ENCODE measurements at places on chromosomes 13 and 19. TPM values are rescaled to one million over a fixed set of nuclear protein-coding genes. Genes with fewer than 3 reads are reported as not detected.

DNA sequence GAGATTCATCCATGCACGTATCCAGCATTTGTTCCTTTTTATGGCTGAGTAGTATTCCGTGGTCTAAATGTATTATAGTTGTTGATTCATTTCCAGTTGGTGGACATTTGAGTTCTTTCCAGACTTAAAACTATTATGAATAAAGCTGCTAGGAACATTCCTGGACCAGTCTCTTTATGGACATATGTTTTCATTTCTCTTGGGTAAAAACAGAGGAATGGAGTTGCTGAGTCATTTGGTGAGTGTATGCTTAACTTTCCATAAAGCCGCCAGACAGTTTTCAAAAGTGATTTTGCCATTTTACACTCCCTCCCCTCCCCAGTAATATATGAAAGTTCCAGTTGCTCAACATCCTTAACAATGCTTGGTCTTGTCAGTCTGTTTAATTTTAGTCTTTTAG, 116.4 kb downstream of the TSHZ3 start:
- H3K4me1 ChIP-seq, result no peaks in the 10 kb centered on the region
- no peaks in the 10 kb centered on the region for H3K27me3 ChIP-seq
- no peak for DNase-seq
- no peak overlapping the region for H3K27ac ChIP-seq
- H3K4me3 ChIP-seq, result no peak overlapping the region

DNA sequence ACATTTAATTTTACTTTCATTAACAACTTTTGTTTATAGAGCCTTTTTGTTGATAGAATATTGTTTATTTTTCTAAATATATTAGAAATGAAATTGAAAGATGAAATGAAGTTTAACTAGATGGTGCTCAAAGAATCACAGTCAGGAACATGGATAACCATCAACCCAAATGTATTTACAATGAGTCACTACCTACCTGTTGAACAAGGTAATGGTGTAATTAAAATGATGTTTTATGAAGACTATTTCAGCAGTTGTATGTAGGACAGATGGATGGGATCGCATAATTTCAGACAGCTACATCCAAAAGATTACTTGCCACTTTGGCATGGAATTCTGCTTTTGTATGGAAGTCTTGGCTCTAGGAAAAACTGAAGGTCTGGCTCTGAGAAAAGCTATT, 403.6 kb upstream of the SLC10A2 start:
- no peaks in the 10 kb centered on the region for H3K36me3 ChIP-seq
- no peak overlapping the region for H3K27ac ChIP-seq
- no peak overlapping the region for H3K4me3 ChIP-seq
- H3K27me3 ChIP-seq, result no peaks in the 10 kb centered on the region
- no peaks in the 10 kb centered on the region for H3K4me1 ChIP-seq
- DNase-seq, result no peak

GRCh38 chr19:18672606-18673337, 10.7 kb upstream of the CRTC1 start:
- H3K27ac ChIP-seq, result no peak overlapping the region
- peaks cover 16% of the 10 kb centered on the region for H3K36me3 ChIP-seq
- no peak overlapping the region for H3K4me3 ChIP-seq
- H3K4me1 ChIP-seq, result no peaks in the 10 kb centered on the region
- DNase-seq, result no peak

- no peak overlapping the region for H3K4me3 ChIP-seq
- no peak overlapping the region for H3K27ac ChIP-seq
- no peaks in the 10 kb centered on the region for H3K27me3 ChIP-seq
- H3K36me3 ChIP-seq, result no peaks in the 10 kb centered on the region
- DNase-seq, result peak; percentile 5
These were observed 16.1 kb upstream of the IRGC start for GRCh38 chr19:43699506-43700394.

DNA sequence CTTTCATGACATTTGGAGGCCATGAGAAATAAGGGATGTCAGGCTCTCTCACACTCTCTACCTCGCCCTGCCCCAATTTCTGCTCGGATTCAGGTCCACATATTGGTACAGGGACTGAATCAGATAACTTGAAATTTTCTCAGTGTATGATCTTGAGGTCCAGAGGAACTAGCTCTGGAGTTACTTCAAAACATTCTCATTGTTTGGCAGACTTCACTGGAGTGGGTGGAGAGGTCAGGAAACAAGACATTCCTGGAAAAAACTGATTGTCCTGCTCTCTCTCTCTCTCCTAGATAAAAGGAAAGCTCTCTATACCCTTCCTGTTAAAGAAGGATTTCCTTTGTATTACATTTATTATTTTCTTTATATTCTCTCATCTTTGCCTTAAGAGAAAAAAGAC, 428.1 kb upstream of the DACH1 start:
- no peaks in the 10 kb centered on the region for H3K36me3 ChIP-seq
- no peaks in the 10 kb centered on the region for H3K4me1 ChIP-seq
- no peak for DNase-seq
- H3K4me3 ChIP-seq, result no peak overlapping the region
- H3K27me3 ChIP-seq, result no peaks in the 10 kb centered on the region

GRCh38 chr13:66362485-66362884, 867.7 kb downstream of the PCDH9 start:
- no peak overlapping the region for H3K27ac ChIP-seq
- H3K4me3 ChIP-seq, result no peak overlapping the region
- H3K4me1 ChIP-seq, result no peaks in the 10 kb centered on the region
- no peaks in the 10 kb centered on the region for H3K27me3 ChIP-seq
- H3K36me3 ChIP-seq, result no peaks in the 10 kb centered on the region
- DNase-seq, result no peak

DNA sequence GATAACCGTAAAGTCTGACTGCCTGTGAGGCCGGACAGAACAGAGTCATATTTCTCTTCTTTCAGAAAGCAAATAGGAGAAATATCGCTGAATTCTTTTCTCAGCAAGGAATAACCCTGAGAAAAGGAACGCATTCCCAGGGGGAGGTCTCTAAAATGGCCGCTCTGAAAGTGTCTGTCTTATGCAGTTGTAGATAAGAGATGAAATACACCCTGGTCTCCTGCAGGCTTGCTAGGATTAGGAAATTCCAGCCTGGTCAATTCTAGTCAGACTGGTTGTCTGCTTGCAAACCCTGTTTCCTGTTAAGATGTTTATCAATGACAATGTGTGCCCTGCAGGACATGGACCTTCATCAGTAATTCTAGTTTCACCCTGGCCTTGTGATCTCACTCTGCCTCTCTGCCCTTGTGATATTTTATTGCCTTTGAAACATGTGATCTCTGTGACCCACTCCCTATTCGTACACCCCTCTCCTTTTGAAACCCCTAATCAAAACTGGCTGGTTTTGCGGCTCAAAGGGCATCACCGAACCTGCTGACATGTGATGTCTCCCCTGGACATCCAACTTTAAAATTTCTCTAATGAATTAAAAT, 934.8 kb upstream of the SPRY2 start:
- H3K36me3 ChIP-seq, result no peaks in the 10 kb centered on the region
- no peak for DNase-seq
- no peak overlapping the region for H3K27ac ChIP-seq
- H3K4me3 ChIP-seq, result no peak overlapping the region
- H3K27me3 ChIP-seq, result no peaks in the 10 kb centered on the region
- H3K4me1 ChIP-seq, result no peaks in the 10 kb centered on the region

GRCh38 chr13:35926859-35927530, 204.2 kb downstream of the DCLK1 start:
- no peaks in the 10 kb centered on the region for H3K4me1 ChIP-seq
- H3K36me3 ChIP-seq, result no peaks in the 10 kb centered on the region
- no peak overlapping the region for H3K4me3 ChIP-seq
- DNase-seq, result peak; percentile 10
- H3K27me3 ChIP-seq, result no peaks in the 10 kb centered on the region

DNA sequence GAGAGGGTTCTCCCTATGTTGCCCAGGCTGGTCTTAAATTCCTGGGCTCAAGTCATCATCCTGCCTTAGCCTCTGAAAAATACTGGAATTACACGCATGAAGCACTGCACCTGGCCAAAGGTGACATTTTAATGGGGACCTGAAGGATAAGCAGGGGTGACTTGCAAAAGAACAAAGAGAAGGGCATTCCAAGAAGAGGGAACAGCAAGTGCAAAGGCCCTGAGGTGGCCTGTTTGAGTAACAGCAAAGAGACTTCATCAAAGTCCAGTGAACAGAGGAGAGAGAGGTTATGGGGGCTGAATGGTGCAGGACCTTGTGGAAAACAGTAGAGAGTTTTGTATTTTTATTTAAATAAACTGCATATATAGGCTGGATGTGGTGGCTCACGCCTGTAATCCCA, 4.1 kb downstream of the CA11 start:
- no peak overlapping the region for H3K4me3 ChIP-seq
- no peak overlapping the region for H3K27ac ChIP-seq
- no peak for DNase-seq
- H3K4me1 ChIP-seq, result peaks cover 40% of the 10 kb centered on the region
- H3K36me3 ChIP-seq, result no peaks in the 10 kb centered on the region

DNA sequence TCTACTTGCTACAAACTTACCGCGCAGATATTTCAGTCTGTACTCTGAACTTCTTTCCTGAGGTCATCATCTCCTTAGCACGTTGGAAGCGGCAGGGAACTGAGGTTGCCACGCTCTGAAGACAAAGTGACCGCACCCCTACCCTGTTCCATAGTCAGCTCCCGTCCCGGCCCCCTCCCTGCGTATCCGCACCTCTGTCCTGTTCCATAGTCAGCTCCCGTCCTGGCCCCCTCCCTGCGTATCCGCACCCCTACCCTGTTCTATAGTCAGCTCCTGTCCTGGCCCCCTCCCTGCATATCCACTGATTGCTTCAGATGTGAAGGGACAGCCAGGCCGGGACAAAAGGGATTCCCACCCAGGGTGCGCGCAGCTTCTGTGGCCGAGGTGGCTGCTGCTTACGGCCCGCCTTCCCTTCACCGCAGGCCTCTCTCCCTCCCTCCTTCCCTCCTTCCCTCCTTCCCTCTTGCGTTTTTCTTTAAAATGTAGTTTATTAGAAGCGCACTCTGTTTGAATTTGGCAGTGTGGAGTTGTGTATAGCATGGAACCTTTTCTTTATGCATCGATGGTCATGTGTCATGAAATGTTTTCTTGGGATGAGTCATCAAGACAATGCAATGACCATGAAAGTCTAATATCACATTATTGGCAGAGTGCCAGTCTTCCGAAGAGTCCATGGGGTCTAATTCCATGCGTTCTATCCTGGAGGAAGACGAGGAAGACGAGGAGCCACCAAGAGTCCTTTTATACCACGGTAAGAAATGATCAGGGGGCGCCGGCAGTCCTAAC, 21.9 kb upstream of the NDUFS7 start:
- H3K36me3 ChIP-seq, result no peaks in the 10 kb centered on the region
- H3K4me1 ChIP-seq, result peaks cover 14% of the 10 kb centered on the region
- no peak overlapping the region for H3K4me3 ChIP-seq
- no peak overlapping the region for H3K27ac ChIP-seq
- H3K27me3 ChIP-seq, result no peaks in the 10 kb centered on the region

DNA sequence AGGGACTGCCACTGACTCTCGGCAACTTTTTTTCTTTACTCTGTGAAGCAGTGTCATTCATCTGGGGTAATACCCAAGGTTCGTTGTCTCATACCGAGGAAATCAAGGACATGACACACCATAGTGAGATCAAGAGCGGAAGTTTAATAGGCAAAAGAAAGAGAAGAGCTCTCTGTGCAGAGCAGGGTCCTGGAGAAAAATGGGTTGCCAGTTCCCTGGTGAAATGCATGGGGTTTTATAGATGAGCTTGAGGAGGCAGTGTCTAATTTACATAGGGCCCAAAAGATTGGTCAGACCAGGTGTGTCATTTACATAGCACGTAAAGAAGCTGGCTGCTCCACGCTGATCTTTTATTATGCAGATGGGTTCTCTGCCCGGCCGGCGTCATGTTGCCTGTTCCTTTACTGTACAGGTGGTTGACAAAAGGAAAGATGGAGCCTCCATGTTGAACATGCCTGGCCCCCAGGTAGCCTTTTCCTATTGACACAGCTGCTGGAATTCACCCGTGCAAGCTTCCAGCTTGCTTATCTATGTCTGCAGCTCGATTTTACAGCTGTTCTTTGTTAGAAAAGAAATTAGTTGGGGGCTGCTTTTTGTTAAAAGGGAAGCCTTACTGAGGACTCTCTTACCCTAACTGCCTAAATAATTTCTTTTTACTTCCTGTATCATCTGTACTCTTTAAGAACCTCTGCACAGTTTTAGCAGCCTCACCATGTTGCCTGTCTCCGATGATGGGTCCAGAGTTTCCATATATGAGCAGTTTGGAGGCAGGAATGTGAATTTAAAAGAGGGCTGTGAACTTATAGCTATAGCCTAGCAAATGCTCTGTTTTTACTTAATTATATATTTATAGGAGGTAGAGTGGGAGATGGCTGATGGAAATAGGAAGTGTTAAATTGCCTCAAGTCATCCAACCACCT, 98.0 kb upstream of the DIAPH3 start:
- H3K27me3 ChIP-seq, result no peaks in the 10 kb centered on the region
- no peak overlapping the region for H3K4me3 ChIP-seq
- no peaks in the 10 kb centered on the region for H3K4me1 ChIP-seq
- peak; percentile 51 for DNase-seq
- H3K27ac ChIP-seq, result no peak overlapping the region
- no peaks in the 10 kb centered on the region for H3K36me3 ChIP-seq

GRCh38 chr19:4224470-4224869, 4.9 kb upstream of the EBI3 start:
- no peak overlapping the region for H3K27ac ChIP-seq
- DNase-seq, result no peak
- no peak overlapping the region for H3K4me3 ChIP-seq
- H3K36me3 ChIP-seq, result no peaks in the 10 kb centered on the region
- H3K4me1 ChIP-seq, result no peaks in the 10 kb centered on the region
- peaks cover 6% of the 10 kb centered on the region for H3K27me3 ChIP-seq

GRCh38 chr13:114131583-114132418, 622 bp downstream of the RASA3 start:
- peak overlapping the region; percentile 68 for H3K27ac ChIP-seq
- no peaks in the 10 kb centered on the region for H3K27me3 ChIP-seq
- no peaks in the 10 kb centered on the region for H3K36me3 ChIP-seq
- no peak for DNase-seq
- H3K4me1 ChIP-seq, result peaks cover 27% of the 10 kb centered on the region

- H3K27me3 ChIP-seq, result no peaks in the 10 kb centered on the region
- no peak within 1 kb of the TSS for H3K4me3 ChIP-seq
- H3K36me3 ChIP-seq, result no peaks in the 10 kb centered on the region
- DNase-seq, result peak; percentile 38
- H3K4me1 ChIP-seq, result peaks cover 8% of the 10 kb centered on the region
- H3K27ac ChIP-seq, result peak within 1 kb of the TSS; percentile 66
These were observed at the start of gene PLEKHA4 for GRCh38 chr19:48868114-48868886. TSS of gene PLEKHA4 (minus strand) at chr19:48868617. CDS start at chr19:48867620, 997 bp downstream.

DNA sequence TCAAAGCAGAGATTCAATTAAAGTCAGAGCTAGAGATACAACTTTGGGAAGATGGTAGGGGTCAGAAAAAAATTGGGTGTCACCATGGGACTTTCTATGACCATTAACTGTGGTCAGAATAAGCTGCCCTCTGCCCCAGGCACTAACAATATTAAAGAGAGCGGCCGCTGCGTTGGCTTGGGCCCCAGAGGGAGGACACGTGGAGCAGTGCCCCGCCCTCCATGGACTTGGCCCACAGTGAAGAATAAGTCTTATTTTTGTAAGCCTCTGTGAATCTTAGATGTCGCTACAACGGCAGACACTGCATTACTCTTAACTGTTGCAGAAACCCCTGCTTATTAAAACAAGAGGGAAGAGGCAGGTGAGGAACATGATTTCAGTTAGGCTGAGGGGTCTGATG, 172.7 kb downstream of the UQCRFS1 start:
- no peak overlapping the region for H3K27ac ChIP-seq
- no peaks in the 10 kb centered on the region for H3K27me3 ChIP-seq
- no peaks in the 10 kb centered on the region for H3K36me3 ChIP-seq

- no peaks in the 10 kb centered on the region for H3K4me1 ChIP-seq
- no peaks in the 10 kb centered on the region for H3K36me3 ChIP-seq
- no peaks in the 10 kb centered on the region for H3K27me3 ChIP-seq
- H3K27ac ChIP-seq, result no peak overlapping the region
These were observed 744.4 kb upstream of the PRR20A start for GRCh38 chr13:56396318-56396717.

FGF22 gene
- total RNA-seq, result not detected

PSMC4 gene
- 14.2 TPM for total RNA-seq

PPM1N gene
- total RNA-seq, result not detected

CEACAM4 gene
- total RNA-seq, result not detected

POSTN gene
- total RNA-seq, result 6.9 TPM

PNMA8A gene
- total RNA-seq, result 4.3 TPM
